ENCODE measurements at places on chromosomes 2 and 18.

DNA sequence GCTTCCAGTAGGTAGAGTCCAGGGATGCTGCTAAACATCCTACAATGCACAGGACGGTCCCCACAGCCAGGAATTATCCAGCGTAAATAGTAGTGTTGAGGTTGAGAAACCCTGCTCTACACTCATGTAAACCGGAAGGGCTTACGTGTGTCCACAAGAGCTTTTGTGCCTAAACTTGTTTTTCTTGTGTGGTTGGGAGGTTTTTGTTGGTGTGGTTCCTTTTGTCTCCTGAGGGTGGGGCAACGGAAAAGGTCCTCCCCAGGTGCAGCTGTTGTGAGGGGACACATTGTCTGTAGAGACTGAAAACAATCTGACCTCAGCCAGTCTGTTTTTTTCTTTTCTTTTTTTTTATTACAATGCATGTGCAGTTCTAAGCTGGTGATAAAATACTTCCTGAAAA lies 72.7 kb upstream of the MGAT5 start:
- DNase-seq: no peak

DNA sequence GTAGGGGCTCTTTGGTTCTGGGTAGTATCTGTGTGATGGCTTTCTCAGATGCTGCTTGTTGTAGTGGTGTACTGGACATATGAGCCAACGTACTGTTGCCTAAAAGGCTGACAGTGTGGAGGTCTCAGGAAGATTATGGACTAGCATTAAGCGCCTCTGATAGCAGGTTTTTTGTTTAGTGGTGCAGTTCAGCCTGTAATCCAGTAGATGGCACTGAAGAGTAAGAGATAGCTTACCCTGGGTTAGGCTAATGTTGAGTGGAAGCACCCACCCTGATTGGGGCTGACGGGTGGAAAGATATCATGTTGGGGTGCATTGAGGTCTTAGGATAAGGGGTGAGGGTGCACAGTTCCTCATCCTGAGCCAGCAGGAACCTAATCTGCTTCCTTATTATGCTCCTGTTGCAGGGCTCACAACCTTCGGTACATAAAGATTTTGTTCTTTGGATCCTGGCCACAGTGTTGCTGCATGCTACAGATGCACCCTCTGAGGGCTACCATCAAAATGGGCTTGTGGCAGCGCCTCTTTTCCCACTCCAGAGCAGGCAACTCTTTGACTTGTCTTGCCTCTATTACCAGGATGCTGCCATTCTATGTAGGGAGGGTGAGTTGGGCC lies 79.6 kb downstream of the MSTN start:
- DNase-seq: no peak

DNA sequence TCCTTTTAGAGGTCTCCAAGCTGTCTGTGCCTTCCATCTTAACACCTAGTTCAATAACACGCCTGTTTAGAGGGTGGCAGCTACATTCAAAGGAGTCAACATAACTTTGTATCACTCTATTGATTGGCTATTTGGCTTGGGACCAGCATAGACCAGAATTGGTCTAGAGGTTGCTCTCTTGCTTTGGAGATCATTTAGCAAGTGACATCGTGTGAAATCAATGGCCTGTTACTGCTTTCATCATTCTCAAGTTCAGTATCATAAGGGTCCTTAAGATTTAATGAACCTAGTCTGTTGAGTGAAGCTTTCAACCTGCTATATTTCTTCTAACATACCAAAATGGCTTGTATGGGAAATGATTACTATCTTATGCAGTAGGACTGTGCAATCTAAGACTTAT lies 768.2 kb downstream of the NRXN1 start:
- DNase-seq: no peak

DNA sequence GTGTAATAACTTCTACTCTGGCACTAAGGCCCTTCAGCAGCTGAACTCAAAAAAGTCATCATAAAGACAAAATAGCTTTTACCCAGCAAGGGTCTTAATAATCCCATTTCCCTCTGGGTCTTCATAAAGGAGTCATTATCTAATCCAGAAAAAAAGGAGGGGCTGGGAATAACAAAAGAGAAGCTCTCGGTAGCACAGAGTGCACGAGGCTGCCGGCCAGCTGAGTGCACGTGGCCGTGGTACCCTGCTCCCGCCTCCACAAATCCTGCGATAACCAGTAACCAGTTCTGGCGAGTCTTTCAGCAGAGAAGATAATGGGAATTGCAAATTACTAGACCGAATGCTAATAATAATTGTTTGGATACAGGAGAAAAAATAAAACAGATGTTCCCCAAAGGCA lies 7.5 kb downstream of the NRP2 start:
- DNase-seq: no peak

GRCh38 chr2:220664272-220665107 lies 907.6 kb downstream of the EPHA4 start:
- no peak for DNase-seq

GRCh38 chr2:31277621-31278020 lies 43.7 kb downstream of the EHD3 start:
- no peak for DNase-seq

- DNase-seq: no peak
These were observed 206.6 kb upstream of the SETBP1 start for GRCh38 chr18:44474067-44474411.

DNA sequence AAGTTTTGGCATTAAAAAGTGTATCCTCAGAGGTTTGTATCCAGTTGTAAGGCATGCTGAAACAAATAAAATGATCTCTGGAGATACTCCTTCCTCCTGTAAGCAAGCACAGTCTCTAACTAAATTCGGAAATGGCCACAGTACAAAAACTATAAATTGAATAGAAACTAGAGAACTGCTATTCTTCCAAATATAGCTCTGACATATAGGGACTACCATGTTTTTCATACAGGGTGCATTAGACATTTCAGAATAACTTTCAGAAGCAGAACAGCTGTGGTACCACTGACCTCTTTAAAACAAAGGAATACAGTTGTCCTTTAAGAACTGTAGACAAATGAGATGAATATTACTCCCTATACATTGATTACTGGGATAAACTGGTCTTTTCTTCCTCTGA lies 568.5 kb downstream of the ARHGAP15 start:
- no peak for DNase-seq

- no peak for DNase-seq
These were observed 249.4 kb downstream of the MYCN start for GRCh38 chr2:16189836-16190160.

DNA sequence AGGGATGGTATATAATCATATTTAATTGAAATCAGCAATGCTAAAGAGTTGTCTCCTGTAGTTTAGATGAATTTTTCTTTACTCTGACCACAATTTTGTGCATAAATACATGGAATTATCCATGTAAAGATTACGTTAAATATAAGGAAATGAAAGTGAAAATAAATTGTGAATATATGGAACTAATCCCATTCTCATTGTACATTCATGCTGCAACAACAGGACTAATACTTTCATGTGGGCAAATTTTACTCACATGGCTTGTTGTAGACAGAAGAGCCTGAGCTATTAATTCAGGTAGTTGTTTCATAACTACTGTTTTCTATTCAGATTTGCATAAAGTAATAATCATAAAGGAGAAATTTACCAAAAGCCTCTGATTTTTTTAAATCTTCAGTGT lies 357.8 kb downstream of the ARHGAP15 start:
- DNase-seq: no peak

DNA sequence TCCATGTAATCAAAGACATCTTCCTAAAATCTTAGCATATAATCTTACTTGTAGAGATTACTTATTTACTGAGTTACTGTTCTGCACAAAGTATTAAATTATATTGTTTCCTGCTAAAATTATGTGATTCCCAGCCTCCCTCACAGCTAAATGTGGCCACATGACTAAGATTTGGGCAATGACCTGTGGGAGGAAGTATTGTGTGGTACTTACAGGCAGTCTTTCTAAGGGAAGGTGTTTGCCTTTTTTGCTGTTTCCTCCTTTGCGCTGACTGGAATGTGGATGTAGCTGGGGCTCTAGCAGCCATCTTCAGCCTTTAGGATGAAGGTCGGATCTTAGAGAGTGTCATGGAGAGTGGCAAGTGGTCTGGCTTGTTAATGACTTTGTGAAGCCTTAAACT lies 146.3 kb upstream of the APCDD1 start:
- DNase-seq: no peak

GRCh38 chr2:149055751-149056150 lies 17.3 kb downstream of the LYPD6B start:
- DNase-seq: no peak

GRCh38 chr18:4198956-4199355 lies 256.2 kb downstream of the DLGAP1 start:
- DNase-seq: no peak

- DNase-seq: no peak
These were observed 73.6 kb downstream of the ACOXL start for GRCh38 chr2:110805894-110806452.

- no peak for DNase-seq
These were observed 89.3 kb downstream of the VRK2 start for GRCh38 chr2:58135861-58136260.

GRCh38 chr2:49831698-49832367 lies 677.5 kb upstream of the FSHR start:
- DNase-seq: no peak

DNA sequence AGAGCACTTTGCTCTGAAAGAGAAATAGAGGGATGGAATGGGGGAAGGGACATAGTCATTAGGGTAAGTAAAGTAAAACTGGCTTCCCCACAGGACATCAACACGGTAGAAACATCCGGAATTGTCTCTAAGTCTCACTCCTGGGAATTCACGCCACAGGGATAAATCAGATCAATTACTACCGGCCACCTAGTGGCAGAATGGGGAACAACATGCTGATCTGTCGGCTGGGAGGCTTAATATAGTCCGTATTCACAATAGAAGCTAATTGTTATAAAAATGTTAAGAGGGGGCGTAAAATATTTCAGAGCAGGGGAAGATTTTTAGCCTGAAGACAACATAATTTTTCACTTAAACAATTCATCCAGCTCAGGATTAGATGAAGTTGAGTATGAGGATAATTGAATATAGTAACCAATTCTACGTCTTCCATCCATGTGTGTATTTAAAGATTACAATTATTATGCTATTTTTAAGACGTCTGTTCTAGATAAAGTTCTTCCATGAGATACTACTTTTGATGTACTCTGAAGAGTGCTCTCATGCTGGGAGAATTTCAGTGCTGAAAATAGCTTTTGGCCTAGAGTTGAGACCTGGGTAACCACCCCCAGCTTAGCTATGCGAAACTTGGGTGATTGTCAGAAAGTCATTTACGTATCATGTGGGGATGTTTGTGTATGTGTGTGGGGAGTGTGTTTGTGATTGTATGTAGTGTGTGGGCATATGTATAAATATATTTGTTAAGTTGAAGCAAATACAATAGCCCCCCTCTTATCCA lies 65.7 kb downstream of the LRRTM1 start:
- DNase-seq: peak; percentile 0

DNA sequence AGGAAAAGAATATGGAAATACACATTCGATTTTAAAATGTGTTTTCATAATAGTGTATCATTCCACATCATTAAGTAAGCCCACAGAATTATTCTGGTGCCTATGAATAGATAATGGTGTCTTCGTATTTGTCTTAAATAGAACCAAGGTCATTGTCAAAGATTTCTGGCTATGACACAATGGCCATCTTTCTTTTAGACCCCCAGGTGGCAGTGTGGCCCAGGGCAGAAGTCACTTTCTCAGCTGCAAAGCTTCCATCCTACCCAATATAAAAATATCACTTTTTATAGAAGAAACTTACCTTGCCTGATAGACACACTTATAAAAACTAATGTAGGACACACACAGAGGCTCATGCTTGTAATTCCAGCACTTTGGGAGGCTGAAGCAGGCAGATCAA lies 57.5 kb downstream of the ZRANB3 start:
- DNase-seq: no peak

- no peak for DNase-seq
These were observed 10.4 kb downstream of the SERPINB12 start for GRCh38 chr18:63552581-63552980.

- DNase-seq: no peak
These were observed 45.0 kb downstream of the SLC38A11 start for GRCh38 chr2:164910101-164910899.

GRCh38 chr2:25234738-25235137 lies 66.4 kb upstream of the POMC start:
- no peak for DNase-seq

DNA sequence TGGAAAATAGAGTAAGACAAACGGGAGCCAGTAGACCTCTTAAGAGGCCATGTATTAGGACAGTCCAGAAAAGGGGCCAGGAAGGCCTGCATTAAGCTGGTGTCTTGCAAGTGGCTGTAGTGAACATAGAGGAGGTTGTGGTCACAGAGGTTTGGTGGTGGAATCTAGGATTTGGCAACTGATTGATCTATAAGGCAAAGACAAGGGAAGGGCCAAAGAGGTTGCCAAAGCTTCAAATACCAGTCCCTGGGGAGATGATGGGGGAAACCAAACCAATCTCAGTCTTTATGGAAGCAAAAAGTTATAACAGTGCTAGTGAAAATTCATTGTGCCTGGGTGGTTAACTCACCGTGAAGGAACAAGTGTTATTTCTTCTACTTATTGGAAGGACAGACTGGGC lies 28.7 kb upstream of the RTN4 start:
- no peak for DNase-seq

DNA sequence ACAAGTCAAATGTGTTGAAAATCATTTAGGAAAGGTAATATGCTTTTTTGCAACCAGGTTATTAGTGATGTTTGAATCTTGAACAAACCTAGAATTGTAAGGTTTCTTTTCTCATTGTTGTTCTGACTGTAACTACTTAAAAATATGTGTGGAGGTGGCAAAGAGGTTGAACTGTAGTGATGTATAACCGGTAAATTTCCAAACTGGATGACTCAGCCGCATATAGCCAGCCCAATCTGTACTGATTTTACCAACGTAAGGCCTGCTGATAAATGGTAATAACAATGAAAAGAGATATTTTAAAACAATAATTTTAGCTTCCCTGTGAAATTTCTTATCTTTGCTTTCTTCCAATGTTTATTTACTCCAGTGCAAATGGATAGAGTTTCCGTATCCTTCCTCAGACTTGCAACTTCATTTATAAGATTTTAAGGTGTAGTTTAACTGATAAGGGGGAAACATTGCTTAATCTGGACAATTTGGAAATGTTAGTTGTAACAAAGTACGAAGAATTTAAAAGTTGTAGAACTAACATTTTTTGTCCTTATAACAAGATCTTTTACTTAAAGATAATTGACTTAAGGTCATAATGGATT lies 1170.4 kb upstream of the ZEB2 start:
- DNase-seq: no peak

- DNase-seq: no peak
These were observed 36.4 kb downstream of the CACNB4 start for GRCh38 chr2:152062125-152063091.

DNA sequence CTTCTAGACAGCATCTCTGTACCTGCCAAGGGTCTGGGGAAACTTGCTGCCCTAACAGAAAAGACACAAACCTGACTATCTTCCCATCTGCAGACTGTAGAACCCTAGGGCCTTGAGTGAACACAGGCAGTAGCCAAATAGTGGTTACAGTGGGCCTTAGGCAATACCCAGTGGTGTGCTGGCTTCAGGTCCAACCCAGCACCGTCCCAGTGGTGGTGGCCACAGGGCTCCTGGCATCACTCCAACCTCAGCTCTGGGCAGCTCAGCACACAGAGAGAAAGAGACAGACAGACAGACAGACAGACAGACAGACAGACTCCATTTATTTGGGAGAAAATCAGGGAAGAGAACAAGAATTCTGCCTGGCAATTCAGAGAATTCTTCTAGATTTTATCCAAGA lies 29.3 kb upstream of the UPP2 start:
- DNase-seq: no peak
